NCI-H1930 (cell line): ENCODE measurements at places on chromosomes 7 and 10.
A peak's percentile ranks its signal among the peaks of the same experiment; 100 is the strongest.

- DNase-seq, result no peak
These were observed 123.2 kb downstream of the HERPUD2 start for GRCh38 chr7:35571611-35572240.

- no peak for DNase-seq
These were observed 50.9 kb downstream of the SND1 start for GRCh38 chr7:127702938-127703337.

DNA sequence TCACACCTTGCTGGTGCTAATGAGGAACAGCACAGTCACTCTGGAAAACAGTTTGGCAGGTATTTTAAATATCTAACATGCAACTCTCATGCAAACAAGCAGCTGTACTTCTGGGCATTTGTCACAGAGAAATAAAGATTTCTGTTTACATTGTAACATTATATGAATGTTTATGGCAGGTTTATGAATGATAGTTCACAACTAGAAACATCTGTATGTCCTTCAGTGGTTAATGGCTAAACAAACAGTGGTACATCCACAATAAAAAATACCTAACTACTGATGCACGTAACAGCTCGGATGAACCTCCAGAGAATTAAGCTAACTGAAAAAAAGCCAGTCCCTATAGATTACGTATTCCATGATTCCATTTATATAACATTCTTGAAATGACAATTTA is 109.6 kb downstream of the GPR37 start:
- DNase-seq, result no peak

GRCh38 chr7:112206238-112206990 is at the start of the genes DOCK4 and ZNF277:
TSS of gene DOCK4 (minus strand) at chr7:112206399. CDS start at chr7:112206138, 261 bp downstream.
TSS of gene ZNF277 (plus strand) at chr7:112206695. CDS start at chr7:112206717, 22 bp downstream.
- DNase-seq, result peak; percentile 100

GRCh38 chr7:112176241-112176640 is 30.0 kb downstream of the DOCK4 start:
- DNase-seq, result peak; percentile 93

DNA sequence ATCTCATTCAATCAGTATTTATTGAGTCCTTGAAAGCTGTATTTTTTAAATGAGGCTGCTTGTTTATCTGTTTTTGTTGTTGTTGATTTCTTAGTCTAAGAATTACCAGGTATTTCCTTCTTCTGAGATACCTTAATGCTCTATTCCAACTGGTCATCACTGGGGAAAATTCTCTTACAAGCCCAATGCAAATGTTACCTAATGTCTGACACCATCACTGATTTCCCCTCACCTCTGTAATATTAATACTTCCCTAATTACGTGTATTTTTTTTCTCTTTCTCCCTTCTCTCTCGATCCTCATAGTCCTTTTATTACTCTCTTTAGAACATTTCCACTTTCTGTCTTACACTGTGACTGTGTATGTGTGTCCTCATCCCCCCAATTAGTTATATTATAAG is 13.9 kb downstream of the HDAC9 start:
- DNase-seq, result no peak

GRCh38 chr7:65938336-65938895 is 43.6 kb downstream of the GUSB start:
- no peak for DNase-seq

- no peak for DNase-seq
These were observed 52.5 kb upstream of the LHFPL3 start for GRCh38 chr7:104275900-104276299.

- no peak for DNase-seq
These were observed 35.5 kb upstream of the CABCOCO1 start for GRCh38 chr10:61627266-61627665.

DNA sequence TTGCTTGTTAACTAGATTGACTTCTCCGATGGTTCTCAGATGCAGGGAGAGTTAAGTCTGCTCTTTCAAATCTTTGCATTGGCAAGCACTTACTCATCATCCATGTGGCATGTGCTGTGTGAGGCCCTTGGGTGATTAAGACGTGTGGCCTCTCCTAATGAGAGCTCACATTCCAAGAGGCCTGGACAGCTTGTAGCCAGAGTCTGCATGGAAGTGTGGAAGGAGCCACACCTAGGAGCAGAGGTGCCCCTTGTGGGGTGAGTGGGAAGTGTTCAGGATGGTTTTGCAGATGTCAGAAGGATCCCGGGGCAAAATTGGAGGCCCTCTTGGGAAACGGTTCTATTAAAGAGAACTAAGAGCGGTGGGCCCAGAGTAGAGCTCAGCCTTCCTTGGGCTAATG is 225.9 kb downstream of the PAXIP1 start:
- DNase-seq, result no peak

DNA sequence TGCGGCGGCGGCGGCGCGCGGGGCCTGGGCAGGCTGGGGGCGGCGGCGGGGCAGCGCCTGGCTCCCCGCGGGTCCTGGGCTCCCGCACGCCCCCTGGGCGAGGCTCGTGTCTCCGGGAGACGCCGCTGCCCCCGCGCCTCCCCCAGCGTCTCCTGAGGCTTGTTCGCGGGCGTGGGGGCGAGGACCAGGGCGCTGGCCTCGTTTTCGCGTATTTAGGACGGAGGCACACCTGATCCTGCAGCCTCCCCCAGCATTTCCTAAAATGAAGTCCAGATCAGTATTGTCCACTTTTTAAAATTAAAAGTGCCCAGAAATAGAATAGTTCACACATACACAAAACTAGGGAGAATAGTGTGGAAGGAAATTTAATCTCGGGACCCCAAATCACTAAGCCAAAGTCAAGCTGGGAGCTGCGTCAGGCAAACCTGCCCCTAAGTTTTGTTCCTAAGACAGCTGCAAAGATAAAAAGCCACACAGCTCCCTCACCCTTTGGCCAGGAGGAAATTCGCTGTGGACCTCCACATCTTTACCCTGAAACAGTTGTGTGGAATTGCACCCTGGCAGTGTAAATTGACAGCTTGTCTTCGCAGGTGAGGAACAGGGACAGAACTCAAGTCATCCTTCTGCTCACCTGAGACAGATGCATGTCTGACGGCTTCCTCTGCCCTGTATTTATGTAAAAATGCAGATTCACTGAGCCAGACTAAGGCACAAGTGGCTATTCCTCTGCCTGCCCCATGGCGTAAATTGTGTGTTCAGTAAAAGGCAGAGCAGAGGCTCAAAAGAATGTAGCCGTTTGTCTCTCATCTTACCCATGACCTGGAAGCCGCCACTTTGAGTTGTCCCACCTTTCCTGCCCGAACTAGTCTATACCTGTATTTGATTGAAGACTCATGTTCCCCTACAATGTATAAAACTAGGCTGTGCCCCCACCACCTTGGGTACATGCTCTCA is 740 bp downstream of the GALNT11 start:
- no peak for DNase-seq

- peak; percentile 91 for DNase-seq
These were observed 71.6 kb downstream of the THSD7A start for GRCh38 chr7:11760372-11760771.

DNA sequence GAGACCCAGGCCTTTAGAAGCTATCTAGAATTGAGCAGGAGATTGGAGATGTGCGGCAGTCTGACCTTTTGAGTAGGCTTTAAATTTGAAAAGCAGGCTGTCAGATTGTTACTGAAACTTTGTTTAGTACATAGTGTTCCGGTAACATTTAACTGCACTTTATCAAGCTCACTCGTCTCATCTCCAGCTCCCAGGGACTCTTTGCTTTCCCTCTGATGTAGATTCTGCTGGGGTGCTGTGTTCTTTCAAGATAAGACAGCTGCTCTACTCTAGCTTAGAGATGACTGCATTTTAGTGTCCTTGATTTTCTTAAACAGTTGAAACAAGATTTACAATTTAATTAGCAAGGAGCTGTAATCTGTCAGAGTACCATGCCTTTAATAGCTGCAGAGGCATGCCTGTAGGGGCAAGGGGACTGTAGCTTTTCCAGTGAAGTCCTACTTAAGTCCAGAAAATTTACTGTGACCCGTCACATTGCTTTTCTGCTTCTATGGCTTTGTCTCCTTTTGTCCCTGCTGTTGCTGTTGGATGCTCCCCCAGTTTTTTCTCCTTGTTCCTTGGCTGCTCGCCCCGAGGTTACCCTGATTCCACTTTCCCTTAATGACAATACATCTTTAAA is 56.4 kb upstream of the MTPN start:
- no peak for DNase-seq

DNA sequence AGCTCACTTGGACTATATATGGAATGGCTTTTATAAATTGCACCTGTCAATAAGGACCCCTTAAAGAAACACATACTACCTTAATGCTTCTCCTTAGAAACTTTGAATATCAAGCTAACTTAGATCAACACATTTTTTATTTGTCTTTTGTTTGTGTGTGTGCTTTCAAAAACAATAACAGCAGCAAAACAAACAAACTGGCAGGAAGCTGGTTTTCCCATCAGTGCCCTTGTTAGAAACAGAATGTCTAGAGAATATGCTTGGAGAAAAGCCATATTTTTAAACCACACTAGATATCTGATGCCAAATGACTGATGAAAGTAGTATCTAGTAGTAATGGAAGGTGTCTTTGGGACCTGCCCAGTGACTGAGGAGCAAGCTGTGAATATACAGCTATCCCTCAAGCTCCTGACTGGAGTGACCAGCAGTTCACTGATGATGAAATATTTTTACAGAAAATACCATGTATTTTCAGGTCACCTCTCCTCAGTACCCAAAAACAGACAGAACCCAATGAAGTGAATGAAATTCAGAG is 1.0 kb downstream of the PDE1C start:
- DNase-seq, result no peak

- DNase-seq, result no peak
These were observed 29.0 kb downstream of the IQCE start for GRCh38 chr7:2587778-2588177.

- no peak for DNase-seq
These were observed 45.1 kb downstream of the AMZ1 start for GRCh38 chr7:2732959-2733584.

GRCh38 chr7:127251465-127252376 is 1.0 kb downstream of the GRM8 start:
- DNase-seq, result peak; percentile 20

GRCh38 chr7:135980665-135981180 is 3.6 kb upstream of the MTPN start:
- DNase-seq, result no peak

GRCh38 chr7:95169678-95170077 is 154.7 kb downstream of the PON1 start:
- DNase-seq, result no peak
